Common myeloid progenitor, CD34-positive (primary cell): ENCODE measurements at places on chromosomes 11 and 22.

DNA sequence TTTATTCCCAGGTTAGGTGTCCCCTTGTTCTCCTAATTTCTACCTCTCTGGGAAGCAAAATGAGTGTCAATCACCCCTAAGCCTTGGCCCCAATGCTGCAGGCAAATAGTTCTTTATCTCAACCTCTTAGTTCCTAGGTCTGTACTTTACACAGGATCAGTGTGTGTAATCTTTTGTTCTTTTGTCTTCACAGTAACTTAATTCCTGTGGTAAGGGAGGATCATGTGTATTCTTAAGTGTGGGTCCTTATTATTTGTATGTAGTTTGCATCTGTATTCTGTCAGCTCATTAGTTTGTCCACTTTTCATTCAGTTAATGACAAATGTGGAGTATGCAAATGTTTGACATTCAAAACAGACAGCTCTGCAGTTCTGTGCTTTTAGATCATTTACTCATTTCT, 166.7 kb downstream of the FAT3 start:
- no peak for DNase-seq

DNA sequence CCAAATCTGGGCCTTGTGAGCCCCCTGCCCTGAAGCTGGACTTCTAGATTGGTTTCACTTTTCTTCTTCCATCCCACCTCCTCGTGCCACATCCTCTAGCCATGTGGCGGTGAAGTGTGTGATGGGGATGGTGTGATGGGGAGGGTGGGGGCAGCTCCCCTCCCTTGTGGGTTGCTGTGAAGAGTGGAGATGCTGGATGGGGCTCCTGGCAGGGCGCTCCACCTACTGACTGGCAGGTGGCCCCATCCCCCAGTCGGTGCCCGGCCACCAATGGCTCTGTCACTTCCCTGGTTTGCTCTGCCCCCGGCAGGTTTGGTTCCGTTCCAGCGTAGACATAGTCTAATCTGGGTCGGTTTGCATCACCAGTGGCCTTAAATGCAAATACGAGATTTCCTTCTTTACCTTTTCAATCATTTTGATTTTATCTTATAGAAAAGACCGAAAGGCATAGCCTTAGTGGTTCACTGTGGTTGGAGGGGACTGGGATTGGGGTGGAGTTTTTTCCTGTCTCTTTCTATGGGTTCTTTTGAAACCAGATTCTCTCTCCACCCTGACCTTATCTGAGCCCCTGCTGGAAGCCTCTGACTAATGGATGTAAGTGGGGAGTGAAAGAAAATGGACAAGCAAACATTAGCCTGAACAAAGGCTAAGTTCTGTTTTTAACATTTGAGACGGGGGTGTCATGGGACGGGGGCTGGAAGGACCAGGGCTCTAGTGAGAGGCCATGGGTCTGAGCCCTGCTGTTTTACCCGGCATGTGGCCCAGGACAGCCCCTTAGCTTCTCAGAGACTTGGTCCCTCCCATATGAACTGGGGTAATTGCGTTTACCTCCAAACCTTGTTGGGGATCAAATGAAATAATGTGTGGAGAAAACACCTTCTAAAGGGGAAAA, 149.3 kb downstream of the CACNA1I start:
- DNase-seq, result no peak

- DNase-seq, result no peak
These were observed 13.6 kb downstream of the TMEM138 start for GRCh38 chr11:61375761-61376108.

DNA sequence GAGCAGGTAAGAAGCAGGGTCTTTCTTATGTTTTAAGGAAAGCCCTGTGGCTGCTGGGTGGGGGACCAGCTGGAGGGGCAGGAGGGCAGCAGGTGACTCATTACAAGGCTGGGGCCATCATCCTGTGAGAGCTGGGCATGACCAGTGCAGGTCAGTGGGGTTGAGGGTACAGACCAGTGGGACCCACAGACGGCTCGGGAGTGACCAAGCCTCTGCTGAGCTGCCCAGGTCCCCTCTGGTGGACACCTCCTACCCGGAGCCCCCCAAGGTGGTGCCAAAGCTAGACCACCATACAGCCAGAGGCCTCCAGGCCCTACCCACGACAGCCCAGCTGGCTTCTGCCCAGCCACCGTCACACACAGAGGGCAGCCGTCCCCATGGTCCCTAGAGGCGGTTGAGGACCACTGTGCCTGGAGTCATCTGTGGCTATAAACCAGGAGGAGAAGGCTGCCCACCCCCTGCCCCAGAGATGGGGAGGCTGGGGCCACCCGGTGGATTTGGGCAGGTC, 670 bp downstream of the MYEOV start:
- no peak for DNase-seq

DNA sequence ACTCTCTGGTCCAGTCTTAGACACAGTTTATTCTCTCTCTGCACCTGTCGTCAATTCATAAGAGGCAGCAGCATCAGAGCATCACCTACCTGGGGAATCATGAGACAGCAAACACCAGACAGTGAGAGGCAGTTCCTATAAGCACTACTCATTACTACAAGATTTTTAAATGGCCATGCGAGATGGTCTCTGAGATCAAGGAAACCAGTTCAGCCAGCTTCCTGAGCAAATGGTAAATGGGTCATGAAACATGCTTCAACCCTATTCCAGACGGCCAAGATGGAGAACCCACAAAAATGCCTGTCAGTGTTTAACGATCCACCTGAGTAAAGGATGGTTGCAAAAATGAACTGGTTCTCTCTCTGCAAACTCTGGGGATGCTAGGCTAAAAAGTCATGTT, 52.9 kb downstream of the SYTL2 start:
- DNase-seq, result no peak

DNA sequence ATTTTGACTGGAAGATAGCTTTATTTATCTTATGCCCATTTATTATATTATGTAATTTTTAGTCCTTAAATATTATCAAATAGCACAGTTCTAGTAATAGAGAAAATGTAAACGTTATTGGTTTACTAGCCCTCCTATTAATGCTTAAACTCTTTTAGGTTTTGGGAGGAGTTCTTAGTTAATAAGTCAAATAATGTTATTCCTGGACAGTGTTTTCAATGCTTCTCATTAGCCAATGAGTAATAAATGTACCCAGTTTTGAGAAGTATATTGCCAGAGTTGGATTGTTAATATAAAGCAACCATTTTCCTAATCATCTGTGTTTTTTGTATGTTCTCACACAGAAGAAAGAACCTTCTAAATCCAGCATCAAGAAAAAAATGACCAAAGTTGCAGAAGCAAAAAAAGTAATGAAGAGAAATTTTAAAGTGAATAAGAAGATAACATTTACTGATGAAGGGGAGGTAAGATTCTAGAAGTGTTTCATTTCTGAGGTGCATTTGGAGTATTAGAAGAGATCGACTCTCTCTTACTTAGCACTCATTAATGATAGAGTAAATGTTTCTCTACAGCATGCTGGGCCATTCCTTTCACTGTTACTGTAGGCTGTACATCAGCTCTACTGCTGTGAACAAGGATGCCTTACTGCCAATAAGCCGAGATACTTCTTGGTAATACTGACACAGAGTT, 173.4 kb downstream of the DDX10 start:
- no peak for DNase-seq
